ENCODE measurements at places on chromosomes 11 and 22.

DNA sequence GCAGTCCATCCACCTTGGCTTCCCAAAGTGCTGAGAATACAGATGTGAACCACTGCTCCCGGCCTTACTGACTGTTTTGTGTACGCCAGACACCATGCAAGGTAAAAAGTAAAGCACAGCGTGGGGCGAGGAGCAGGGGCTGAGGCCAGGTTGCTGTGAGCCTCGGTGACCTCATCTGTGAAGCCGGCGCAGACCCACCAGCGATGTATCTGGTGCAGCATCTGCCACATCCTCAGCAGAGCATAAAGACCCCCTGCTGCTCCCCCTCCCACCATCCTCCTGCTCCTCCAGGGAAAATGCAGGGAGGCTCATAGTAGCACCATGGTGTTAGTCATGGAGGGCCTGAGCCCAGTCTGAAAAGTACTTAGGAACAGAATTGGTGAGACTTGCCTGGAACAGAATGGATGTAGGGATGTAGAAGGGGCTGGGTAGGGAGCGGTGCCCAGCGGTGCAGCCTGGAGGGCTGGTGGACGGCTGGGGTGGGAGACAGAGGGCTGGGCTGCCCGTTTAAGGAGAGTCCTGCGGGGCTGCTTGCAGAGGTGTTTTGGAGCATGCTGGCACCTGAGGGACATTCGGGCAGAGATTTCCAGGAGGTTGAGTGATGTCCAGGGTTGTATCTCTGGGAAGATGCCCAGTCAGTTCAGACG is 462.4 kb downstream of the BRD1 start:
- DNase-seq, result no peak

- no peak for DNase-seq
Measured at GRCh38 chr11:40513281-40513680, 946.2 kb downstream of the LRRC4C start.

DNA sequence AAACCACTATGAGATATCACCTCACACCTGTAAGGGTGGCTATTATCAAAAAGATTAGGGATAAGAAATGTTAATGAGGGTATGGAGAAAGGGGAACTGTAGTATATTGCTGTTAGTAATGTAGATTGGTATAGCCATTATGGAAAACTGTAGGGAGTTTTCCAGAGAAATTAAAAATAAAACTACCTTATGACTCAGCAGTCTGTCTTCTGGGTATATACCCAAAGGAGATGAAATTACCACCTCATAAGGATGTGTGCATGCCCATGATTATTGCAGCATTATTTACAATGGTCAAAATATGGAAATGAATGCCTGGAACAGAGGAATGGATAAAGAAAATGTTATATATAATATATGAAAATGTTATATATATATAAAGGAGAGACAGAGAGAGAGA is 303.8 kb downstream of the METTL15 start:
- DNase-seq, result no peak

GRCh38 chr11:8087185-8087584 is 6.2 kb downstream of the TUB start:
- no peak for DNase-seq

- no peak for DNase-seq
Measured at GRCh38 chr22:39955675-39956074, 4.5 kb upstream of the TMA7B start.

DNA sequence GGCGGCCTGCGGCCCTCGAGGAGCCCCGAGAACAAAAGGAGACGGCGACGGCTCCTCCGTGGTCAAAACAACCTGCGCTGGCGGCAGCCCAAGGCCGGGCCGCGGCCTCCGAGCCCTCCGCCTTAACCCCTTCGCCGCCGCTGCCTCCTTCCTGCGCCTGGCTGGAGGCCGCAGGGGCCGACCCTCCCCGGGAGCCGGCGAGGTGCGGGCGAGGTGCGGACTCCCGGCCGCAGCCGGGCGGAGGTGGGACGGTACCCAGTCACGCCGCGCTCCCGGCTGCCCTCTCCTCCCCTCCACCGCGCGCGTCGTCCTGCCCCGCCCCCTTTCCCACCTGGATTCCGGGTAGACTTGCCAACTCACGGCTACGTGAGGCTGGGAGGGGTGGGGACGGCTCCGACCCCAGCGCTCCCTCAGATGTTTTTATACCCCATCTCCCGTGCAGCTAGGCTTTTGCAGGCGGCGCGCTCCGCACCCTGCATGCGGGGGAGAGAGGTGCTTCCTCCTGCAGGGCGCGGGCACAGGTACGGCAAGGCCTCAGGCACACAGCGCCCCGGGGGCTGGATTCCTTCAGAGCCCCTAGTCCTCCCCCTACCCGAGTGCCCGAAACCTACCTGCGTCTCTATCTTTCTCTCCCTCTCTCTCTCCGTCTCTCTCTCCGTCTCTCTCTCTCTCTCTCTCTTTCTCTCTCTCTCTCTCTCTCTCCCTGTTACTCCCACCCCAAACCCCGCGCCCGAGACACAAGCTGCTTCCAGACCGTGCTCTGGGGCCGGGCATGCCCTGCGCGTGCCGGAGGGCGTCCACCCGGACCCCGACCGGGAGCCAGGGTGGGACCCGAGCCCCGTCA is 2.0 kb downstream of the PDGFB start:
- peak; percentile 42 for DNase-seq

GRCh38 chr11:94574193-94574961 is 7.2 kb downstream of the PIWIL4 start:
- no peak for DNase-seq

GRCh38 chr11:131640320-131640719 is 269.9 kb downstream of the NTM start:
- no peak for DNase-seq

- no peak for DNase-seq
Measured at GRCh38 chr11:113806406-113806805, 26.8 kb downstream of the CLDN25 start.

DNA sequence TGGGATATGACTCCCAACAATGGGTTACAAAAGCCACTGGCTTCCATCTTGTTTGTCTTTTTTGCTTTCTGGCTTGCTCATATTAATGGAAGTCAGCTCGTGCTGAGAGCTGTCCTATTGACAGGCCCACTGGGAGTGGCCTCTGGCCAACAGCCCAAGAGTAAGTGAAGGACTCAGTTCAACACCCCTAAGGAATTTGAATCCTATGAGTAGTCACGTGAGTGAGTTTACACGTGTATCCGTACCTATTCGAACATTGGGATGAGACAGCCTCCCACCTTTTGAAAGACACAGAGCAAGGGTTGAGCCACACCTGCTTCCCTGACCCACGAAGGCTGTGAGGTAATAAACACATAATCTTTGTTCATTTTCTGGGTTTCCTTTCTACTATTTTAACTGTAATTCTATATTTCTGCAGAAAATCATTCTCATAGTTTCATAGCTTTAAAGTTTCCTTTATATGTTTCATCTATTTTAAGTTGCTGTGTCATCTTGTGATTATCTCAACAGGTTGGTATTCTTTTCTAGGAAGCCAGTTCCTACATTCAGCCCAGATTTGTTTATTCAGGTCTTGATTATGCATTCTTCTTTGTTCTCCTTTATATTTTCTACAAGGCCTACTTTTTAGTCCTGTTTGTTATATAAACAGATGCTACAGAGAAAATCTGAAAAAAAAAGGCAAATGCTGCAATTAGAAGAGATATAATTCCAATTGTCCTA is 802.3 kb downstream of the CNTN5 start:
- DNase-seq, result no peak

- no peak for DNase-seq
Measured at GRCh38 chr11:43997022-43997660, 50.6 kb upstream of the ACCSL start.

DNA sequence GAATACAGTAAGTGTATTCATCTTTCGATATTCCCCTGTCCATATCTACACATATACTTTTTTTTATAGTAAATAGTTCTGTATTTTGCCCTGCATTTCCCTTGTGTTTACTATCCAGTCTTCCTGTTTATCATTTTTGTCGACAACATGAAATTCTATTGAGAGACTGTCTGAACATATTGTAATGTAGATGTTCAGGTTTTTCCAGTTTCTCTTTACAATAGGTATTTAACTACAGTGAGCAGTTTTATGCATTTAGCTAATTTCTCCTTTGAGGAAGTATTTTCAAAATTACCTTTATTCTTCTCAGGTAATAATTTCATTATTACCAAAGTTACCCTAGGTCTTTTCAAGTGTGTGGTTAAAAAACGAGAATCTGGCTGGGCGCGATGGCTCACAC is 16.7 kb downstream of the PIK3IP1 start:
- DNase-seq, result no peak

DNA sequence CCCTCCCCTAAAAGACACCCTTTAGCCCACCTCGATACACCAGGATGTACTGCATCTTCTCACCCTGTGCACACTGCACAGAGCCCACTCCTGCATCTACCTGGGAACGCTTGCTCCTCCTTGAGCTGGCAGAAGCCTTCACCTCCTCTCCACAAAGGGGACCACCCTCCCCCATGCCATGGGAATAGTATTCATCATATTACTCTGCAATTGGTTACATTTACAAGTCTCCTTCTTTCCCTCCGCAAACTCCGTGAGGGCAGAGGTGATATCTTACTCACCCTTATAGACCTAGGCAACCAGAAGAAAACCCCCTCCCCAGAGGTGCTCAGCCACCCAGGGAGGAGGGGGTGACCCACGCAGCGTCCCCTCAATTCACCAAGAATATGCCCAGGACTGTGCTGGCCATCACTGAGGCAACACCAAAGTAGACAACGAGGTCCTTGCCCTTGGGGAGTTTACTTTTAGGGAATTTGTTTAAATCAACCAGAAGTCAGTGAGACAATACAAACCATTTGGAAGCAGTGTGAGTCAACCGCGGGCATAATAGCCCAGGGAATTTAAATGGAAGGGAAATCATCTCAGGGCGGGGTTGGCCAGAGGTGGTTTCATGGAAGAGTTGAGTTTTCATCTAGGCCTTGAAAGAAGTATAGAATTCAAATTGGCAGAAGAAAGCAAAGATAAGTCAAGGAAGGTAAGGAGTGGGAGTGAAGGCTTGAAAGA is 214.5 kb downstream of the BARX2 start:
- DNase-seq, result no peak

GRCh38 chr22:36541831-36542411 is 13.0 kb upstream of the EIF3D start:
- peak; percentile 31 for DNase-seq

GRCh38 chr11:128331317-128331716 is 256.0 kb downstream of the ETS1 start:
- no peak for DNase-seq

- no peak for DNase-seq
Measured at GRCh38 chr11:95799546-95799945, 9.2 kb downstream of the CEP57 start.

- DNase-seq, result no peak
Measured at GRCh38 chr11:38446336-38446735, 1848.3 kb upstream of the RAG2 start.

DNA sequence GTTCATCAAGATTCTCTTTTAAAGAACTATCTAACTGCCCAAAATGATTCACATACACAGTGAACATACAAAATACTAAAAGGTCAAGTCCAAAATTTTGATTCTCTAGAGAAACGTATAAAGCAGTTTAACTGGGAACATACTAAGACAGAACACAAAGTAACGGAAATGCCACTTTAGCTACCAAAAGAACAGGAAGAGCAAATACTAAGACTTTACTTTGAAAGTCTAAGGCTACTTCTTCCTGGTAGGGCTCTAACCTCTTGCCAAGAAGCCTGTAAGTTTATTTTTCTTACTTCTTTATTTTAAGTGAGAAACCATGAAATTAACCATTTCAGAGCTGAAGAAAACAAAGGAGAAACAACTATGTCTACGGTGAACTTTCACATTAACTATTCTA is 6.2 kb downstream of the PICALM start:
- DNase-seq, result no peak

DNA sequence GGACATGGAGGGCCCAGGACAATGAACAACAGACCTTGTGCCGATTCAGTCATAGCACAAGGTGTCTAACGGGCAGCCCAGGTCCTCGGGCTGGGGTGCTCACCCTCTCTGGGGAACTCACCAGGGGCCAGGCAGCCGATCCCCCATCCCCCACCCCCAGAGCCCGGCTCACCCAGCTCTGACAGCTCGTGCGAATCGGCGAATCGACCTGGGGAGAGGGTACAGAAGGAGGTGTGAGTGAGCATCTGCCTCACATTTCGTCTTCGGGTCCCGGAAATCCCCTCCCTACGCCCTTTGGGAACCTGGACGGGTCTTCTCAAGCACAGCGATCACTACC is 423 bp downstream of the PEX16 start:
- no peak for DNase-seq

GRCh38 chr22:45344334-45344733 is 34.6 kb downstream of the FAM118A start:
- DNase-seq, result no peak

DNA sequence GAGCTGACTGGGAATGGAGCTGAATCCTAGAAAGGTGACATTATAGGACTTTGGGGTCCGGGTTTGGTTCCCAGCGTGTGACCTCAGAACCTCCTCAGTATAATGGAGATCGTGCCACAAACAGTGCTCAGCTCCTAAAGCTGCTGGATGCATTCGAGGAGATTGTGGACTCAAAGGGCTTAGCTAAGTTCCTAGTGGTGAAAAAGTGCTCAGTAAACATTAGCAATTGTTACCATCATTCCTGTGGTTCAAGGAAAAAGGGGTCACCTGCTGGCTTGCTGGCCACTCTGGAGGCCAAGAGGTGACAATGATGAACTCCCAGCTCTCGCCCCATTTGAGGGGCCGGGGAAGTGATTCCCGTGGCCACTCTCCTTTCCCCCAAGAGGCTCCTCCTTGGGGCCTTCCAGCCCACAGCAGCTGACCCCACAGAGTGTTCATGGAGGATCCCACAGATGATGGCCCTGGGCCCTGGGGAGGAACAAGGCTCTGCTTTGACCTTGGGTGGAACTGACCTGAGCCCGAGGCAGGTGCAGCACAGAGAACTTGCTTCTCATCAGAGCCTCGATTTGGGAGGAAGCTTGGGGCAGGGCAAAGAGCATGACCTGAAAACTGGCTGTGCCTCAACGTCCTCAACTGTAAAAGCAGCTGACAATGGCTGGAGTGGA is 40.1 kb downstream of the TRIM29 start:
- DNase-seq, result no peak

DNA sequence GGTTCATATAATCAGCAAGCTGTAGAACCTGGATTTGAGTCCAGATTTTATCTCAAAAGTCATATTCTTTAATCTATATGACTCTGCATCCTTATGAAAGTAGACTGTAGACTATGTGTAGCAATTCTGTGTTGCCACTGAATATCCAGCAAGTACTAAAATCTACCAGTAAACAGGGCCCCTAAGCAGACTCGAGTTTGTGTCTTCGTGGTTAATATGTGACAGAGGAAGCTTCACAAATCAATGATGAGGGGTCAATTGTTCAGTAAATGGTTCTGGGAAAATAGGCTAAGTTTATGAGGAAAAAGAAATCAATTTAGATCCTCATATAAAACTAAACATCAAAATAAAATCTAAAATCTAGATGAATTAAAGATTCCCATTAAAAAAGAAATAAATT is 648.5 kb upstream of the KIRREL3 start:
- DNase-seq, result no peak

DNA sequence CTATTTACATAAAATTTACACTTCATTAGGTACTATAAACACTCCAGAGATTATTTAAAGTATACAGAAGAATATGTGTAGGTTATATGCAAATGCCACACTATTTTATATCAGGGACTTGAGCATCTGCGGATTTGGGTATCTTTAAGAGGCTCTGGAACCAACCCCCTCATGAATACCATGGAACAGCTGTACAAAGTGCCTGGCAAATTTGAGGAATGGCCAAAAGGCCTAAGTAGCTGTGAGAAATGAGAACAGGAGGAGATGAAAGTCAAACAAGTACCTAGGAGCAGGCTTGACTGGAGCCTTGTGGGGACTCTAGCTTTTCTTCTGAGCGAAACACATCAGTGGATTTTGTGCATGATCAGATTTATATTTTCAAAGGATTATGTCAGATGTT is 149.3 kb downstream of the RBFOX2 start:
- DNase-seq, result no peak

- DNase-seq, result no peak
Measured at GRCh38 chr11:107646783-107647182, 55.8 kb downstream of the ELMOD1 start.

Measured in activated effector memory CD4-positive, alpha-beta T cell treated with Interleukin-2 at 50 U/mL for 16 hours (primary cell).